ENCODE measurements at places on chromosomes 7 and 10. TPM values are rescaled to one million over a fixed set of nuclear protein-coding genes. Genes with fewer than 3 reads are reported as not detected.

INSYN2A gene
- total RNA-seq, result 0.78 TPM

PRKAR1B gene
- total RNA-seq, result 14.0 TPM

POLD2 gene
- total RNA-seq, result 78.5 TPM

SORCS3 gene
- total RNA-seq, result not detected

FGF8 gene
- not detected for total RNA-seq

LEP gene
- not detected for total RNA-seq

TRRAP gene
- 18.7 TPM for total RNA-seq

MYL10 gene
- total RNA-seq, result not detected

GIMAP4 gene
- 0.59 TPM for total RNA-seq

DPYSL4 gene
- 6.3 TPM for total RNA-seq

ZNF239 gene
- total RNA-seq, result 7.1 TPM

CCL24 gene
- total RNA-seq, result not detected

STARD3NL gene
- total RNA-seq, result 97.9 TPM

C10orf105 gene
- not detected for total RNA-seq

PRKCQ gene
- total RNA-seq, result 0.55 TPM

SORBS1 gene
- 20.9 TPM for total RNA-seq

SEMA3D gene
- 6.8 TPM for total RNA-seq

ANKRD30A gene
- total RNA-seq, result not detected

MPP7 gene
- total RNA-seq, result 0.59 TPM

PARG gene
- 42.5 TPM for total RNA-seq

PHKG1 gene
- 0.46 TPM for total RNA-seq
